Progenitor cell of endocrine pancreas (in vitro differentiated cells): ENCODE measurements at places on chromosomes 4 and X. TPM values are rescaled to one million over a fixed set of nuclear protein-coding genes. Genes with fewer than 3 reads are reported as not detected.

The CTAG1A gene
- total RNA-seq: not detected in 2 replicates

- peaks cover 5% of the 10 kb centered on the region for H3K27me3 ChIP-seq
- H3K27ac ChIP-seq: no peak overlapping the region
- no peaks in the 10 kb centered on the region for H3K36me3 ChIP-seq
Measured at GRCh38 chr4:54586320-54586955, 71.3 kb upstream of the KIT start.

DNA sequence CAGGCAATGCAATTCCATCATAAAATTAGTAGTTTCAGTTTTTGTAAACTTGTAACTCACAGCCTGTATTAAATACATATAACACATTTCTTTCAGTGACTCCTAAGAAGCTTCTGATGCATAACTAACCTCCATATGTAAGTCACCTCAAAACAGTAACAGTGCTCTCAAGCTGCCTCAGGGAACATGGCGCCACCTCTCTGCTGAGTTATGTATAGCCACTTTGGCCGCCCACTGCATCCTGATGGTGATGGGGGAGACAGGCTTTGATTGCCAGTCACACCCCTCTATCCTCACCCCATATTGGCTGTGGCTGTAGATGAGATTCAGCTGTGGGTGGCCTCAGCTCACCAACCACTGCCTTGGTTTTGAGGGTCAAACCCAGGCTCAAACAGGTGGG is 54.3 kb downstream of the LRBA start:
- H3K4me3 ChIP-seq: no peak overlapping the region
- no peaks in the 10 kb centered on the region for H3K4me1 ChIP-seq
- H3K27ac ChIP-seq: no peak overlapping the region

- no peak for DNase-seq
- H3K27me3 ChIP-seq: no peaks in the 10 kb centered on the region
- no peak overlapping the region for H3K4me3 ChIP-seq
- H3K4me1 ChIP-seq: peaks cover 11% of the 10 kb centered on the region
- peaks cover 2% of the 10 kb centered on the region for H3K36me3 ChIP-seq
Measured at GRCh38 chrX:53262918-53263394, 18.4 kb downstream of the IQSEC2 start.

The MAGEA2 gene
- total RNA-seq: 0.22 TPM in 1 of 2 replicates, not detected in the other

The PPARGC1A gene
- total RNA-seq: 0.93 and 3.7 TPM in 2 replicates

DNA sequence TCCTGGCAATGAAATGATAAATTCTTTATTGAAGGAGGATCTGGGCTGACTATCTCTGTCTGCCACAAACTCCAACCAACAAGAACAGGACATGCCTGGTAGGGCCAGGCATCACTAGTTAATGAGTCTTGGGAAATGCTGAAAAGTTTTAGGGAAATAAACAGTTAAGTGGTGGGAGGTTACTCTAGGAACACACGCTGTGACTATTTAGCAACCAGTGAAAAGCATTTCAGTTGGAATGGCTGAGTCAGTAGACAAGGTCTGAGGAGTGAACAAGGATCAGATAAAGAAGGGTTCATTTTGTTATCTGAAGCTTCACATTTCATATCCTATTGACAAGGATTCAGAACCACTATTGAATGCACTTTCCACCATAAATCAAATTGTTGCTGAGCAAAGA is 394.9 kb upstream of the BOD1L1 start:
- H3K27me3 ChIP-seq: no peaks in the 10 kb centered on the region
- no peaks in the 10 kb centered on the region for H3K36me3 ChIP-seq
- H3K27ac ChIP-seq: no peak overlapping the region
- DNase-seq: no peak
- H3K4me3 ChIP-seq: no peak overlapping the region

DNA sequence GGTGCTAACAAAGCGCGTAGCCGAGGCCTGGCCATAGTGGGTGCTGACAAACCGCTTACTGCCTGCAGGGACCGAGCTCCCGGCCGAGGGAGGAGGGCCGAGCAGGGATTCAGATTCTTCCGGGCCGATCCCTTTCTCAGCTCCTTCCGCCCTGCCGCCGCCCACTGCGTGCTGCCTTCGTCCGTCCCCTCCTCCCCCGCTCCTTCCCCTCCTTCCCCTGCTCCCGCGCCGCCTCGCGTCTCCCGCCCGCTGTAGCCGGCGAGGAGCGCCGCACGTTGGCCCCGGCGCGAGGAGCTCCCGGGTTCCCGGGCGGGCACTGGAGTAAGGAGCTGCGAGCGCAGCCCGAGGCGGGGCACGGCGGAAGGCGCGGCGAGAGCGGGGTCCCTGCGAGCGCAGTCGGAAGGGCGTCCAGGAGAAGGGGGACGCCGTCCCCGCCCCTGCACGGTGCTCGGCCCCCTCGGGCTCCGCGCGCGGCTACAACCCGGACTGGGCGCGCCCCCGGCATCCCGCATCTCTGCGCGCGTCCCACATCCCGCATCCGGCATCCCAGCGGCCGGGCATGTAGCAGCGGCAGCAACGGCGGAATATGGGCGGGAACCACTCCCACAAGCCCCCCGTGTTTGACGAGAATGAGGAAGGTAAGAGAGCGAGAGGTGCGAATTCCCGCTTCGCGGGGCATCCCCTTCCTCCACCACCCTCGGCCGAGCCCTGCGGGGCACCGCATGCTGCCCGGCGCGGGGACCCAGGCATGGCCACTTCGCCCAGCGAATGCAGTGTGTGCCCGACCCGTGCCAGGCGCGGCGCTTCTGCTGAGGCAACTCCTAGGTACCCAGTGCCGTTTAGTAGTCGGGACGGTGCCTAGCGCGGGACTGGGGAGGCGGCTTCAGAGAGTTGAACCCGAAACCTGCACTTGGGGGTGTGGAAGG is at the start of gene STK32B:
Gene STK32B, plus strand, starts transcription at position 203 of the 926 bp plus-strand sequence.
- H3K36me3 ChIP-seq: no peaks in the 10 kb centered on the region
- H3K4me3 ChIP-seq: peak within 1 kb of the TSS; percentile 81
- DNase-seq: peak; percentile 28
- no peak within 1 kb of the TSS for H3K27ac ChIP-seq
- H3K27me3 ChIP-seq: peaks cover 68% of the 10 kb centered on the region

The EGF gene
- total RNA-seq: 0.36 and 0.47 TPM in 2 replicates

- H3K4me3 ChIP-seq: no peak overlapping the region
- H3K36me3 ChIP-seq: no peaks in the 10 kb centered on the region
- H3K27ac ChIP-seq: no peak overlapping the region
- no peaks in the 10 kb centered on the region for H3K4me1 ChIP-seq
- DNase-seq: no peak
- H3K27me3 ChIP-seq: no peaks in the 10 kb centered on the region
Measured at GRCh38 chrX:98405376-98405775, 1521.7 kb downstream of the RPA4 start.

The LEF1 gene
- total RNA-seq: 2.1 and 3.2 TPM in 2 replicates

The FAM241A gene
- 0.22 and 0.29 TPM in 2 replicates for total RNA-seq

- H3K4me1 ChIP-seq: no peaks in the 10 kb centered on the region
- H3K27me3 ChIP-seq: peaks cover 2% of the 10 kb centered on the region
- DNase-seq: no peak
- H3K36me3 ChIP-seq: no peaks in the 10 kb centered on the region
- H3K4me3 ChIP-seq: no peak overlapping the region
Measured at GRCh38 chr4:2280531-2281300, 18.8 kb upstream of the MXD4 start.
